Cortex of kidney (tissue), 1 donor: ENCODE measurements at places on chromosomes 16 and 17.

- DNase-seq: no peak
Observed at GRCh38 chr16:77594057-77594456, 128.3 kb upstream of the NUDT7 start.

- no peak for DNase-seq
Observed at GRCh38 chr17:6599364-6599763, 41.1 kb downstream of the KIAA0753 start.

DNA sequence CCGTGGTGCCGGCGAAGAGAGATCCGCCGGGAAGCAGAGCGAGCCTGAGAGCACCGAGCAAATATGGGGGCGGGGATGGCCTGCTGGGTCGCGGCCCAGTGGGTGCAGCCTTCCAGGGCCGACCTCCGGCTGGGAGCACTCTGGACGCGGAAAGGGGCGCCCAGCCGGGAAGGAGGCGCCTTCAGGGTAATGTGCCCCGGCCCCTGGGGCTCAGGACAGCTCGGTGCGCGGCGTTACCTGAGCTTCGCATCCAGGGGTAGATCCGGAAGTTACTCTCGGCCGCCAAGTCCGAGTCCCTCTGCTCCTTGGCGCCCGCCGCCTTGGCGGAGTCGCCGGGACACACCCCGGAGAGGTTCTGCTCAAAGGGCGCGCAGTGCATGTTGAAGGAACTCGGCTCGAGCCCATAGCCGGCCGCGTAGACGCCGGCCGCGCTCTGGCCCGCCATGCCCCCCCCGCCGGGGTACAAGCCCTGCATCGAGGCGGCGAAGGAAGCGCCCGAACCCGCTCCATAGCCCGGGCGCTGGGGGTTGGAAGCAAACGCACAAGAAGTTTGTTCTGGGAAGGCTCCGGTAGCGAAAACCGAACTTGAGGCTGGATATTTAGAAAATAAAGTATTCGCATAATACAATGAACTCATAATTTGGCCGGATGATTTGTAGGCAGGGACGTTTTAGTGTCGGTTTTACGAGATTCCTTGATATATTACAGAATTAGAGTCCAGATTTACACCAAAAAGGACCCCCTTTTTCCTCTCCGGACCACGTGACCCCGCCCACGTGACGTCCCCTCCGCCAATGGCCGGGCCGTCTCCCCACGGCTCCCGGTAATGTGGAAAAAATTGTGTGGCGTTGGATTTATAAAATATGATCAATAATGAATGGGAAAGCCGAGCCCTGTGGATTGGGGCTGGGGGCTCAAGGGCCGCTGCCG, at the start of gene HOXB7:
Gene HOXB7 (minus strand): TSS at position 736 of the 930 bp plus-strand sequence. CDS start 99 bp downstream, at position 637.
- DNase-seq: no peak

- no peak for DNase-seq
Observed at GRCh38 chr17:10337136-10337535, 35.7 kb downstream of the MYH13 start.

DNA sequence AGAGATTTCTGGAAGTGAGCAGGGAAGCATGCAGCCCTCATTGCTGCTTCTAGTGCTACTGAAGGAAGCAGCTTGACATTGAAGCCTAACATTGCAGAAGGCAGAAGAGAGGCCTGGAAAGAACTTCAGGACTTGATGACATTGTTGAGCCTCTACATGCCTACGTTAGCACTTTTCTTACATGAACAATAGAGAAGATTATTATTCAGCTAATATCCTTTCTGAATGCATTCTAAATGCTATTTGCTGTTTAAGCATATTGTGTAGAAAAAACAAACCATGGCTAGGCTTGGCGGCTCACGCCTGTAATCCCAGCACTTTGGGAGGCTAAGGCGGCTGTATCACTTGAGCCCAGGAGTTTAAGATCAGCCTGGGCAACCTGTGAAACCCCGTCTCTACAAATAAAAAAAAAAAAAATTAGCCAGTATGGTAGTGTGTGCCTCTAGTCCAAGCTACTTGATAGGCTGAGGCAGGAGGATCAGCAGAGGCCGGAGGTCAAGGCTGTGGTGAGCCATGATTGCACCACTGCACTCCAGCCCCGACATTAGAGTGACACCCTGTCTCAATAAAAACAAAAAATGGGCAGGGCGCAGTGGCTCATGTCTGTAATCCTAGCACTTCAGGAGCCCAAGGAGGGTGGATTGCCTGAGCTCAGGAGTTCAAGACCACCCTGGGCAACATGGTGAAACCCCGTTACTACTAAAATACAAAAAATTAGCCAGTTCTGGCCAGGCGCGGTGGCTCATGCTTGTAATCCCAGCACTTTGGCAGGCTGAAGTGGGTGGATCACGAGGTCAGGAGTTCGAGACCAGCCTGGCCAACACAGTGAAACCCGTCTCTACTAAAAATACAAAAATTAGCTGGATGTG, 2.2 kb upstream of the AURKB start:
- DNase-seq: no peak

- no peak for DNase-seq
Observed at GRCh38 chr16:85398050-85398451, 215.1 kb upstream of the GSE1 start.

GRCh38 chr17:16924696-16925440, 47.0 kb downstream of the TNFRSF13B start:
- DNase-seq: no peak

GRCh38 chr17:82350182-82351030, 8.6 kb upstream of the TEX19 start:
- DNase-seq: no peak

GRCh38 chr16:11609474-11610120, 22.9 kb upstream of the LITAF start:
- DNase-seq: no peak

GRCh38 chr16:87854053-87854906, 15.0 kb downstream of the SLC7A5 start:
- DNase-seq: no peak

DNA sequence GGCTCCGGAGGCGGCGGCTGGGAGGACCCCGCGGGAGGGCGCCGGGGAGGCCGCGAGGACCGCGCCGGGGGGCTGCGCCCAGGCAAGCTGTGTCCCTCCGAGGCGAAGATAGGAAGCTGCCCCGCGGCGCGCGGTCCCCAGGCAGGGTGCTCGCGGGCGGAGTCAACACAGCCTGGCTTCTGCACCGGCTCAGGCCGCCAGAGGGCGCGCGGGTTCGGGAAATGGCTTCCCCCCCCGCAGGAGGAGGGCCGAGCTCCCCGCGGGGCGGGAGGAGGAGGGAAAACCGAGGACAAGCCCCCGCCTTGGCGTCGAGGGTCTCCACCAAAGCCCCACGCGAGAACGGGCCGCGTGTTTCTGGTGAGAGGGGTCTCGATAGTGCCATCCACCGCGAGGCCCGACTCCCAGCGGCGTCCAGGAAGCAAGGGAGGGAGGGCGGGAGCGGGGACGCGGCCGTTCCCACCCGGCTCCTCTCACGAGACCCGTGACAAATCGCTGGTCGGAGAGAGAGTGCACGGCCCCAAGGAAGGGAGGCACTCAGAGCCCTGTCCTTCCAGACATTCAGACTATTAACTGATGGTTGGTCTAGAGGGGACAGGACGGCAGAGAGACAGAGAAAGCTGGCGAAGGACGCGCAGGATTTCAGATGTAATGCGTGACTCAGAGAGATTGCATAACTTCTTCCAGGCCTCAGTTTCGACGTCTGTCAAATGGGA, 64.4 kb upstream of the DNAJA2 start:
- no peak for DNase-seq

DNA sequence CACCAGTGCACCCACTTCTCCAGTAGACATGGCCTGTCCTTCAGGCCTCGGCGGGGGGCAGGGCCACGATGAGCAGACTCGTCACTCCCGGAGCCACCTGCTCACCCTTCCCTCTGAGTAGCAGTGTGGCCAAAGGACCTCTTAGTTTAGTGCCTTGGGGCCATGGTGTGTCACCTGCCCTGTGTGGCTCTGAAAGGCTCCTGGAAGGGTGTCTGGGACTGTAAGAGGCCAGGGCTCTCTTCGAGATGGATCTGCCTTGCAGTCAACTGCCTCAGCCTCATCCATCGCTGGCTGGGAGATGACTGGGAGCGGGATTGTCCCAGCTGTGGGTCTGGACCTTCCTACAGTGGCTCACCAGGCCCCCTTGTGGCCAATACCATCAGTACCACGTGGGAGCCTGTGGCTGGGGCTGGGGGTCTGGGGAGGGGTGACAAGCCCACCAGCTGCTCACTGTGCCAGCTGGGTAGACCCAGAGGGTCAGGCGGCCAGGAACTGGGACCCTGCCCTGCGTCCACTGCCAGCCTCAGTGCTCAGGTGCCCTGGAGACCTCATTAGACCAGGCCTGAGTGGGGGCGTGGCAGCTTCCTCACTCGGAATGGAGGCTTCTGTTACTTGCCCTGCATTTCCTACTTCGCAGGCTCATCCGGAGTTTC, 133.4 kb downstream of the OR1D5 start:
- no peak for DNase-seq

DNA sequence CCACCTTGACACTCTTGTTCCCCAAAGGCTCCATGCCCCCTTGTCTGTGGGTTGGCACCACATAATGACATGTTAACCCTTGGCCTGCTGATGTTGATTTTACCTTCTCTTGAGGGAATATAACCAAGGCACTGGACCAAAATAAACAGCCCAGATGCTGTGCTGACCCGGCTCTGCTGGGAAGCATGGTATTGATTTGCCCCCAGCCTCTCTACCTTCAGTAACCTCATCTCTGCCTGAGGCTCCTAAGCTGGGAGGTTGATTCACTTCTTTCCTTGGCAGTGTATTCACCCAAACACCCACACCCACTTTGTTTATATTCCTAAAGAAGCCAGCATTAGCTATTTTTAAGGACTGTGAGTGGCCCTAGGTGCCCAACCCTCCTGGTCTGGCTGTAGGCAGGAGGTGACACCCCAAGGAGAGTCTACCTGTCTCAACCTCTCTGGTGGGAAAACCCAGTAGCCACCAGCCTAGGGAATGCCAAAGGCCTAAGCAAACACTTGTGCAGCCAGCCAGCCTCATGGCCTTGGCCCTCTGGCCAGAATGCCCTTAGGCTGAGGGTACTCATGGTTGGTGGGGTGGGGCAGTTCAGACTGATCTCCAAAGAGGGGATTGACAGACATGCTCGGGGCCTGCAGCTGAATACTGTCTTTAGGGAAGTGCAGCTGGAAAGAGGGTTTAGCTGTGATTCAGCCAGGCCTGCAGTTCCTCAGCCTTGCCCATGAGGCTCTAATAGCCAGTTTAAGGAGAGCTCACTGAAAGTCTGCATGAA, 42.7 kb downstream of the GNAO1 start:
- no peak for DNase-seq

- no peak for DNase-seq
Observed at GRCh38 chr17:82917699-82918345, 78.0 kb upstream of the ZNF750 start.

DNA sequence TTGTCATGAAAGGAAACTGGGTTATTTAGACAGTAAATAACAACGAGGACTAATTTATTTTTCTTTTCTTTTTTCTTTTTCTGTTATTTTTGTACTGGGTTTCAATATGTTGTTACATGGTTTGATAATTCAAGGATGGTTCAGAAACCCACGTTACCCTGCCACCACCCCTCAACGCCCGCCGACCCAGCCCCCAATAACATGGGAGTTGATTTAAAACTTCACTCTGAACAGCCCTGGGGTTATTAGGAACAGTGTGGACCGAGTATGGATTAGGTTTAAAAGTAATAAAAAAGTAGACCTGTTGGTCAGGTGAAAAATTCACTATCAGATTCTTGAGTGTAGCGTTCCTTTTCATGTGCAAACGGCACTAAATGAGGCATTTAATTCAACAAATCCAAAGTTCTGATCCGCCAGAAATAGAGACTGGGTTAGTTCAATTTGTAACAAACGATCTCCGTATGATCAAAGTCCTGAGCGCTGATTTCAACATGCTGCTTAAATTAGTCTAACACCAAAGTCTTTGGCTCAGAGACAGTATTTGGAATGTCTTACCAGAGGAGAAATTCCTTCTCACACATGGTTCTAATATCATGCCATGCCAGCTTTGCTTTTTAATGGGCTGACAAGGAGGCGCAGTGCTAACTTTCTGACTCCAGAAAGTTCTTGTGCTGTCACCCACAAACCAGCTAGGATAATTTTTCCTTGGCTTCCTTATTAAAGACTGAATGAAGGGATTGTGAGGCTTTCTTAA, 173.1 kb upstream of the IRX3 start:
- DNase-seq: no peak

- no peak for DNase-seq
Observed at GRCh38 chr16:15033309-15033707, 22.6 kb downstream of the NTAN1 start.

GRCh38 chr17:72879877-72880276, 212.6 kb downstream of the SLC39A11 start:
- no peak for DNase-seq

- DNase-seq: no peak
Observed at GRCh38 chr16:79932572-79932971, 332.0 kb upstream of the MAF start.

- DNase-seq: no peak
Observed at GRCh38 chr17:42459801-42460281, 1.2 kb downstream of the ATP6V0A1 start.

DNA sequence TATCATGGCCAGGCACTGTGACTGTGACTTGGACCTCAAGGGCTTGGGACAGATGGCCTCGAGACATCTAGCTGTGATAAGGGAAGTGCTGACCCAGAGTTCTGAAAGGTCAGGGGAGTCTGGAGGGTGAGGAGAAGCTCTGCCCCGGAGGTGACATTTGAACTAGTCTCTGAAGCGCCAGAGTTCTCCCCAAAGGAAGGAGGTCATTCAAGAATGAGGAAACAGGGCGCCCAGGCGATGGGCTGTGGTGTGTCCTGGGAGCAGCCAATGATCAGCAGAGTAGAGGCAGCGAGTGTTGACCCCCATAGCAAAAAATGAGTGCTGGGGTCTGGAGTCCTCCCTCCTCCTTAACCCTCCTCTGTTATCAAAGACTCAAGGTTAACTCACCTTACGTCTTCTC, 4.9 kb downstream of the STARD3 start:
- no peak for DNase-seq

GRCh38 chr16:23182206-23182678, 303 bp upstream of the SCNN1G start:
- no peak for DNase-seq

DNA sequence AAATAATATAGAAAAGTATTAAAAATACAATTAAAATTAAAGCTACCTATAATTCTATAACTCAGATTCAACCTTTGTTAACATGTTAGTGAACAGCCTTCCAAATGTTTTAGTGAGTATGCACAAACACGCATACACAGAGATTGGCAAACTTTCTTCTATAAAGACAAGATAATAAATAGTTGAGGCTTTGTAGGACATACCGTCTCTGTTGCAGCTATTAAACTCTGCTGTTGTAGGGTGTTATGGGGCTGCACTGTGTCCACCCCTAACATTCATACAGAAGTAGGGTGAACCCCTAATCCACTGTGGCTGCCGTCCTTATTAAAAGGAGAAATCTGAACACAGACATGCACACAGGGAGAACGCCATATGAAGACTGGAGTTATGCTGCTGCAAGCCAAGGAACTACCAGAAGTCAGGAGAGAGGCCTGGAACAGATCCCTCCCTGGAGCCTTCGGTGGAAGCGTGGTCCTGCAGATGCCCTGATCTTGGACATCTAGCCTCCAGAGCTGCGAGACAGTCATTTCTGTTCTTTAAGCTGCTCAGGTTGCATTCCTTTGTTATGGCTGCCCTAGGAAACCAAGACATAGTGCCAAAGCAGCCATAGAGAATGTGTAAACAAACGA, 383.2 kb downstream of the GRIN2A start:
- DNase-seq: no peak
